Pulmonary artery endothelial cell (primary cell): ENCODE measurements at places on chromosomes 3 and 15. TPM values are rescaled to one million over a fixed set of nuclear protein-coding genes. Genes with fewer than 3 reads are reported as not detected.

DNAH12 gene
- 0.04 and 0.07 TPM in 2 replicates for total RNA-seq

GRCh38 chr3:29475305-29475840 is 194.5 kb downstream of the RBMS3 start:
- DNase-seq, result no peak

ECE2 gene
- not detected in 2 replicates for total RNA-seq

GRCh38 chr3:61679026-61679425 is 117.7 kb downstream of the PTPRG start:
- DNase-seq, result no peak

DNA sequence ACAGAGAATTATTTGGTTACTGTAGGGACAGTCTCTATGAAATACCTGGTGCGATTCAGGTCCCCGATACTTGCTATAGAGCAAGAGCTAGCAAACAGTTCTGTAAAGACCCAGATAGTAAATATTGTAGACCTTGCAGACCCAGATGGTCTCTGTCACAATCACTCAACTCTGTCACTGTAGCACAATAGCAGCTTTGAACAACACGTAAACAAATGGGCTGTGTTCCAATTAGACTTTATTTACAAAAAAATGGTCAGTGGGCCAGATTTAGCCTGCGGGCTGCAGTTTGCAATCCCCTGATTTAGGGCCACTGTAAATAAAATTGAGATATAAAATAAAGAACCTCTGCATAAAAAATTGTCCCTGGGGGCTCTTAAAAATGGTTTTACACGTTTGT is 127.7 kb downstream of the SV2B start:
- DNase-seq, result no peak

GRCh38 chr15:25775317-25775912 is 87.7 kb downstream of the ATP10A start:
- DNase-seq, result no peak

DNA sequence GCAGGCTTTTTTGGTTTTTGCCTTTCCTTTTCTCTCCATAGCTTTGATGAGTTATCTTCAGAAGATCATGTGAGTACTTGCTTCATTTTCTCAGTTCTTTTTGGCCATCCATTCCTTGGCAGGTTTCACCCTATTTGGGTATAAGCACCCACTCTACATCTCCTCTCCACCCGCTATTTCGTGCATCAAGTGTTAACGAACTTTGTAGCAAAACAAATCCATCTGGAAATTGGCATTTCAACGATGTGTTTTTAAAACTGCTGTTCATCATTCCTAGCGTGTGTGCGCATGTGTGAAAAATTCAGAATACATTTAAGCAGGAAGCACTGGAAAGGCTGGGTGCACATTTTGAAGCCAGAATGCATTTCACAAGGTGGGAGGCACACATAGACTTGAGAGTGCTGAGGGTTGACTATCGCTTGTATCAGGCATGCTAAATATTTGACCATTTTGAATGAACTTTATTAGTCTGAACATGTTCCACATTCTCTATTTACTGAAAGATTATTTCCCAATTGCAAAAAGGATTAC is 89.7 kb upstream of the FHIT start:
- DNase-seq, result no peak

GRCh38 chr3:42177801-42178150 is 86.6 kb downstream of the TRAK1 start:
- no peak for DNase-seq

GRCh38 chr3:122510878-122511535 is 3.7 kb downstream of the KPNA1 start:
- DNase-seq, result no peak

DNA sequence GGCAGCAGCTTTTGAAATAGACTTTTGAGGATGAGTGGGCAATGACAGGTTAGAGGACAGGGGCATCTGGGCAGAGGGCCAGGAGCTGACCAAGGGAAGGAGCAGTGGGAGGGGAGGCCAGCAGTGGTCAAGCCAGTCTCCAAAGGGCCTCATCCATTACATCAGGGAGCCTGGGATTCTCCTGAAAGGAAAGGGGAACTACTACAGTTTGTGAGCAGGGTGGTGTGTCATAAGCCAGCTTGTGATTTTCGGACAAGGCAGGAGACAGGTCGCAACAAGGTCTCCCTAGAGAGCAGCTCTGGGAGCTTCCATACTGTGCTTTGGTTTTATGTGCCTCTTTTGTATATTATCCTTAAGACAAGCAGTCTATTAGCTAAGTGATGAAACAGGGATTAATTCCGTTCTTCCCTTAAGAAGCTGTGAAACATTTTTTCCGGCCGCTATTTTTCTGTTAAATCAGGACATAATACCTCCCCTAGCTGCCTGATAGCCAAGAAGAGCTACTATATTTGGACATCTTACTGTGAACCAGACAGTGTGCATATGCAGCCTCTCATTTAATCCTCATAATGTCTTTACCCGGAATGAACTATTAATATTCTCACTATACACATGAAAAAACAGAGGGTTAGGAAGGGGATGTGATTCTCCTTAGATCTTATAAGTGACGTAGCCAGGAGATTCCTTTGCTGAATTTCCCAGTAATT is 46.4 kb downstream of the C2CD4B start:
- DNase-seq, result no peak

PPP1R14D gene
- not detected in 2 replicates for total RNA-seq

GRCh38 chr15:70101459-70102113 is 3.9 kb upstream of the TLE3 start:
- peak; percentile 87 for DNase-seq

DNA sequence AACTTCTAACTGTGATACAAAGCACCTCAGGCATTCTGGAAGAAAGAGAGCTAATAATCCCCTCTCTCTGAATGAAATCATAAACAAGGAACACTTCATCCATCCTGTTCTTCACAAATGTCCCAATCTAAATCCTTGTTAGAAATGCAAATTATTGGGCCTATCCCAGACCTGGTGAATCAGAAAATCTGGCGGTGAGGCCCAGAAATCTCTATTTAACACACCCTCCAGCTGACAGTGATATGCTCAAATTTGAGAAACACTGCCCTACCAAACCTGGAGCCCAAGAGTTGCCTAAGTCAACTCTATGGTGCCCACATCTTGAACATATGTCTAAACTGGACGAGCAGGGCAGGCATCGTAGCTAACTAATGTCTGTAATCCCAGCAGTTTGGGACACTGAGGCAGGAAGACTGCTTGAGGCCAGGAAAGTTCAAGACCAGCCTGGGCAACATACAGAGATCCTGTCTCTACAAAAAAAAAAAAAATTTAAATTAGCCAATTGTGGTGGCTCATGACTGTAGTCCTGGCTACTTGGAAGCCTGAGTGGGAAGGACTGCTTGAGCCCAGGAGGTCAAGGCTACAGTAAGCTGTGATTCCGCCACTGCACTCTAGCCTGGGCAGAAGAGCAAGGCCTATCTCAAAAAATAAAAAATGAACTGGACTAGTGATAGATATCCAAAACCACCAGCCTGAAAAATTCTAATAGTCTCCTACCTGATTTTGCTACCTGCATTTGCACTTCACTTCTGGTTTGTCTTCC is 23.1 kb downstream of the SCAP start:
- DNase-seq, result no peak

GRCh38 chr15:64687688-64688087 is 87.7 kb downstream of the RBPMS2 start:
- no peak for DNase-seq
